ENCODE measurements at places on chromosomes 2 and 18.

DNA sequence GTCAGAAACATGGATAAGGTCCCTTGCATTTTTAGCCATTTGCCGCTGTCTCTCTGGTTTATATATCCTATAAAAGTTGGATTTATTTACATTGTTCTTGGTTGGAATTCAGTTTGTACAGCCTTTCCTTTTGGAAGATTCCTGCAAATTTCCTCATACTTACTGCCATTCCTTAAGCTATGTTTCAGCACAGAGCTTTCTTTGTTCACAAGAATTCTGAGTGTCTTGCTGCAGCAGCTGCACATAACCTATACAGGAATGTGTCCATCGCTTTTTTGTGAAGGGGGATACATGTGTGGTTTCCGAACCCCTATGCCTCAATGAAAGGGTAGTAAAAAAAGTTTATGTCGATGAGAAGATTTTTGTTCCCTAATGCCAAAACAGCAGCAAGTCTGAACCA is 48.3 kb upstream of the CCDC68 start:
- DNase-seq, result no peak

DNA sequence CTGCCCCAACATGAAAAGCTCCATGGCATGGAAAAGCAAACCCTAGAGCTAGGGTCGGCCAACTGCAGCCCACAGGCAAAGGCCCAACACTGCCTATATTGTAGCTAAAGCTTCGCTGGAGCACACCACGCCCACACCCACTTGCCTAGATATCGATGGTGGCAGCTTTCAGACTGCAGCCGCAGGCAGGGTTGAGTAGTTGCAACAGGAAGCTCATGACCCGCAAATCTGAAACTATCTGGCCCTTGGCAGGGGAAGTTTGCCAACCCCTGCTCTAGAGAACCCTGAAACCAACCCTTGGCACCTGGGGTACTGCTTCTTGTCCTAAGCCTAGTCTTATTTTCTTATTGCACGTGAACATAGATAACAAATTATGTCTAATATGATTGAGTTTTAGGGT is 250.0 kb downstream of the SOX11 start:
- no peak for DNase-seq

GRCh38 chr2:75833386-75833785 is 122.7 kb upstream of the GCFC2 start:
- no peak for DNase-seq

DNA sequence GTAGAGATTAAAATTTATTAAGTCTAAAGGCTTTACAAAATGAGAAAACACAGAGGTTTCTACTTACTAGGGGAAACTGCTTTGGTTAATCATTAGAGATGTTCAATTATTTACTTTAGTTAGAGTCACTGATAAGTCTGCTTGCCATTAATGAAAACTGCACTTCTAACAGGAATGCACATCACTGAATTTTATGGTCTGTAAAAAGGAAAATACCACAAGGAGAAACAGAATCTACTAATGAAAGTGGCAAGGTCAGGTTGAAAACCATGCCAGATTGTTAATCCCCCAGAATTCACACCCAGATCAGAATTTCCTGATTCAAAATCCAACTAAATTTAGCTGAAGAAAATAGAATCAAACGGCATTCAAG is 90.5 kb upstream of the GRB14 start:
- DNase-seq, result no peak

GRCh38 chr2:30230497-30231211 is 680 bp upstream of the LBH start:
- no peak for DNase-seq

DNA sequence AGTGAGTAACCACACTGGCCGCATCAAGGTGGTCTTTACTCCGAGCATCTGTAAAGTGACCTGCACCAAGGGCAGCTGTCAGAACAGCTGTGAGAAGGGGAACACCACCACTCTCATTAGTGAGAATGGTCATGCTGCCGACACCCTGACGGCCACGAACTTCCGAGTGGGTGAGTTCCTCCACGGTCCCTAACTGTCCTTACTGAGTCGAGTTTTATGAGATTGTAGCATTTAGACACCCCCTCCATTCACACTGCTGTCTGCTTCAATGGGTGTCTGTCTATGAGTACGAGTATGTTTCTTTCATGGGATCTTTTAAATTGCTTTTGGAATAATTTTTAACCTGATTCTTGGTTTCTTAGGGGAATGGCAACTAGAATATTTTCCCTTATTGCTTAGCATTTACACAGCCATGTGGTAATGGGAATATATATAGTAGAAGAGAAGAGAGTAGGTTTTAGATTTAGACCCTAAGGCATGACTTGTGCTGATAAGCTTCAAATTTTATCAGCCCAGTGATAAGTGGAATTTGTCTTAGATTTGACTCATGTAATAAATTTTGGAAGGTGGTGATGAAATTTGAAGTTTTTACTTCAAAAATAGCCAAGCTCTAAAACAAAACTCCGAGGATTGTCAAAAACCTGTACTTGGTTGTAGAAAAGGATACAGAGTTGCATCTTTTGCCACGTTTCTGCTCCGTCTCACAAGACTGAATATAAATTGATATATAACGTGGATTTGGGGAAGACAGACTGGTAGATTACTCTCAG is 188.2 kb downstream of the LTBP1 start:
- no peak for DNase-seq

GRCh38 chr2:216293883-216294282 is 78.4 kb downstream of the MARCHF4 start:
- no peak for DNase-seq

- no peak for DNase-seq
Measured at GRCh38 chr18:76613053-76613754, 118.2 kb upstream of the ZNF516 start.

GRCh38 chr2:145366341-145366740 is 846.4 kb upstream of the ZEB2 start:
- DNase-seq, result no peak

GRCh38 chr2:128396946-128397345 is 78.3 kb upstream of the HS6ST1 start:
- no peak for DNase-seq

- DNase-seq, result no peak
Measured at GRCh38 chr2:62144689-62145477, 51.0 kb upstream of the B3GNT2 start.

- no peak for DNase-seq
Measured at GRCh38 chr2:240732184-240732583, 40.5 kb downstream of the AQP12A start.

GRCh38 chr18:29418136-29418535 is 1241.2 kb upstream of the CDH2 start:
- DNase-seq, result no peak

GRCh38 chr2:174683392-174683759 is 80.9 kb downstream of the CHRNA1 start:
- DNase-seq, result no peak

DNA sequence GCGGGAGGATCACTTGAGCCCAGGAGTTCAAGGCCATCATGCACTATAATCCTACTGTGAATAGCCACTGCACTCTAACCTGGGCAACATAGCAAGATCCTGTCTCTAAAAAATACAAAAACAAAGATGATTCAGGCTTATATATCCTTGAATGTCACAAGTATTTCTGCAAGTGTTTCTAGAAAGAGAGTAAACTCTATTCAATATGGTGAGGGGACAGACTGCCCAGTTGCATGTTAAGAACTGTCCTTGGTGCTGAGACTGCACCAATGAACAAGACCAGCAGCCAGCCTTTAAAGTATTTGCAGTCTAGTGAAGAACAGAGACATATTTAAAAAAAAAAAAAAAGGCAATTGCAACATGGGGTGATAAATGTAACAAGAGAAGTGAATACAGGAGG is 16.4 kb downstream of the MAP3K19 start:
- no peak for DNase-seq

GRCh38 chr2:96374211-96374951 is 38.8 kb downstream of the NCAPH start:
- peak; percentile 69 for DNase-seq

DNA sequence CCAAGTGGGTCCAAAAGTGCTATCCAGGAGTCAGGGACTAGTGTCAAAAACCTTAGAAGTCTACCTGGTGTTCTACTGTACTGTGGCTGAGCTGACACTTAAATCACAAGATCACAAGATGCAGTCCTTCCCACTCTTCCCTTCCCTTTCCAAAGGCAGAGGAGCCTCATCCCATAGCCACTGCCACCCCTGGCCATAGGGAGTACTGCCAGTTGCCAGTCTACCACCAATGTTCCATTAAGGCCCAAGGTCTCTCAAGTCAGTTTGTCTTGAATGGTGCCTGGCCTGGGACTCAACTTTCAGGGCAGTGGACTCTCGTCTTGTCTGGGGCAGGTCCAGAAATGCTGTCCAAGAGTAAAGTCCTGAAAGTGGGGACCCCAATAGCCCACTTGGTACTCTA is 585.6 kb downstream of the NUP35 start:
- no peak for DNase-seq

GRCh38 chr2:120406566-120406965 is 60.6 kb downstream of the INHBB start:
- DNase-seq, result no peak

DNA sequence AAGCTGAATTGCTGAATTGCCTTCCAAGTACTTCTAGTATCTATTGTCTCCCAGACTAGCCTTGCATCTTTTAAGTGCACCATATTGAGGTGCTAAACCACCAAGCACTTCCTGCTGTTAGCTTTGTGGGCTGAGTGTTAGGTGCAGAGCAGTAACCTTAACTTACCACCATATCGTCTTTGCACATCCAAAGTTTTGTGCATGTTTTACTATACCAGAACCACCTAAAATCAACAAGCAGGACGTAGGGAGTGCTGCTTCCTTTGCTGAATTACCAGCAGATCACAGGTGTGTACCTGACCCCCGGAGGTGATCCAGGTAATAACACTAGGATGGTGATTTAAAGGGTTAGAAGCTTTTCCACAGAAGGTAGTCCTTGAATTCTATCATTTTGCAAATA is 359.9 kb upstream of the HNRNPA3 start:
- DNase-seq, result no peak

- no peak for DNase-seq
Measured at GRCh38 chr2:161090411-161090810, 69.8 kb upstream of the TANK start.

GRCh38 chr2:42944779-42945415 is 152.5 kb upstream of the HAAO start:
- no peak for DNase-seq

DNA sequence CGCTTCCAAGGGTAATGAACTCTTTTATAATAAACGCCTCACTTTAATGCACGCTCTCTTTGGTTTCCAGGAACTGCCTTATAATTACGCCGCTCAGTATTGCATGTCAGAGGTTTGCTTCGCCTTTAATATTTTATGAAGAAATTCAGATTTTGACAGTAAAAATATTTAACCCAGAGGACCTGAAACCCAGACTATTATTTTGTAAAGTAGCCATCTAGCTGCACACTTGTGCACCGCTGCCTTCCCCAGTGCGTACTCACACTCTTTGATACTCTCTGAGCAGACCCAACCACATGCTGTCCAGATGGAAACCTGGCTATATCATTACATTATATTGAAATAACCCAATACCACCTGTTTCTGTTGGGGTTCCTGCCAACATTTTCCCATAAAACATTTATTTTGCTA is 270.1 kb downstream of the C1D start:
- DNase-seq, result no peak

GRCh38 chr2:54577944-54578647 is 122.0 kb downstream of the SPTBN1 start:
- DNase-seq, result no peak

DNA sequence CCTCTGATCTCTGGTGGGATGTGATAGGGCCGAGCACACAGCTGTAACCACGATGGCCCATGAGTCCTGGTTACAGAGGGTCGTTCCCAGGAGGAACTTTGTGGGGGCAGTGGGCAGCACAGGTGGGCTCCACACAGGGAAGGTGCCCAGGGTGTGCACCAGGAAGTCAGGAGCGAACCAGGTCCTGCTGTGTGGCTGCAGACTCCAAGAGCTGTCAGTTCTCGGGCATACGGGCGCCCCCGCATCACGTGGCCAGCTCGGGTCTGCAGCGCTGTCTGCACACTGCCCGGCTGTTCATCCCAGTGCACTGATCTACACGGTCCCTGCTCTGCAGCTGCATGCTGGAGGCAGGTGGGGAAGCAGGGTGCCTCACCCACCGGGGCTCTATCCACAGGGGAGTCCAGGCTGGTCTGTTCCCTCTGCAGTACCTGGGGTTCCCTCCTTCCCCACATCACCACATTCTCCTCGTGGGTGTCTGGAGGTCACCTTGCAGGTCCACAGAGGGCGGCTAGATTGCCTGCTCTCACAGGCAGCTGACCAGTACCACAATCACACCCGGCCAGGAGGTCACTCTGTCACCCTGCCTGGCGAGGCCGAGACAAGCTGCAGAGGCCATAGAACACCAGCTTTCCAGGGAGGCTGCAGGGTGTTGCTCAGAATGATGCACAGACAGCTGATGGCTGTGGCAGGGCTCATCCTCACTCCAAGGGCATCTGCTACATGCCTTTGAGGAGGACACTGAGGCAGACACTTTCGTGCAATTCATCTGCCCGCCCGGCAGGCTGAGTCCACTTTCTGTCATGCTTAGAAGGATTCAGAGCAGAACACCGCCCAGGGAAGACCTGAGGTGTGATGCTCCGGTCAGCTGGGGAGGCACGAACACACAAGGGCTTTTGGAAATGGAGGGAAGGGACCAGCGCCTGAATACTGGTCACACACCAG is 202.7 kb downstream of the EIPR1 start:
- DNase-seq, result no peak

- DNase-seq, result no peak
Measured at GRCh38 chr2:64440843-64441242, 13.1 kb upstream of the LGALSL start.

DNA sequence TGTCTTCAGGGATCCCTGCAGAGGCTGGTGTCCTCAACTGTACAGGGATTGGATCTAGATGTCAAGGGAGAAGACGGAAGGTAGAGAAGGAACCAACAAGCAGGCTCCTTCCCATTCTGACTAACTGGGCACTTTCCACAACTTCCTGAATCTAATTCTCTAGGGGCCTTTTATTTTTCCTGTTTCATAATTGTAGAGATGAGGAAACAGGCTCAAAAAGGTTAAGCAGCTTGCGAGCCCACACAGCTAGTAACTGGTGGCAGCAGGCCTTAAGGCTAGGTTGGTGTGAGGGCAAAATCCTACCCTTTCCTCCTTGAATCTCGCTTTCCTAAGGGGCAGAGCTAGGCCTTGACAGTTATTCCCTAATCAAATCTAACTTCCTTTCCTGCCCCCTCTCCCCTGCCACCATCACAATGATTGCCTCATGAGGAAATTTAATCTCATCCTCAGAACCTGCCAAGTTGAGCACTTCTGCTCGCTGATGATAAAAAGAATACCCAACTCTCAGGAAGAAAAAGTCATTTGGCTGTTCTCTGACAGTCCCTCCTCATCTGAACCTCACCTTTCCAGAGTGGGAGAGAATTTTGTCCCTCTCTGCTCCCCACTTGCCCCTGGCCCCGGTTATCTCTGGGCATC is 35.7 kb upstream of the POLE4 start:
- DNase-seq, result no peak

- no peak for DNase-seq
Measured at GRCh38 chr18:69380324-69380723, 20.4 kb upstream of the DOK6 start.

GRCh38 chr2:233247744-233248143 is 3.7 kb upstream of the ATG16L1 start:
- no peak for DNase-seq

DNA sequence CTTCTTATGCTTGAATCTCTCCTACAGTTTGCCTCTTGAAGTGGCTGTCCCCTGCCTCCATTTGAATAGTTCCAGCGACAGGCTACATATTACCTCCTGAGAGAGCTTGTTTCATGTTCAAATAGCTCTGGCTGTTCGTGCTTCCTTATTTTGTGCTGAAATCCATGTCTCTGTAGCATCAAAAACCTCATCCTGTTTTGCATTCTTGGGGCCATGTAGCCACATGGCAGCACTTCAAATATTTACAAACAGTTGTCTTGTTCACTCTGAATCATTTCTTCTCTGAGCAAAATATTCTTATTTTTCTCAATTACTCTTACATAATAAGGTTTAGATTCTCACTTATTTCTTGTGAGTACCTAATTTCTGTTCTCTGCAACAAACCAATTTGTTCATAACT is 1243.1 kb upstream of the NXPH2 start:
- DNase-seq, result no peak

Data from NCI-H1048 (cell line).